Activated CD4-positive, alpha-beta T cell treated with anti-CD3 and anti-CD28 coated beads, Interleukin-2, amount 50 U/mL, for 4 hours (primary cell): ENCODE measurements at places on chromosomes 7 and 10.

GRCh38 chr10:48898426-48898825 lies 41.2 kb downstream of the LRRC18 start:
- DNase-seq: no peak

- DNase-seq: no peak
These were observed 13.8 kb upstream of the RHOBTB1 start for GRCh38 chr10:60957667-60958221.

DNA sequence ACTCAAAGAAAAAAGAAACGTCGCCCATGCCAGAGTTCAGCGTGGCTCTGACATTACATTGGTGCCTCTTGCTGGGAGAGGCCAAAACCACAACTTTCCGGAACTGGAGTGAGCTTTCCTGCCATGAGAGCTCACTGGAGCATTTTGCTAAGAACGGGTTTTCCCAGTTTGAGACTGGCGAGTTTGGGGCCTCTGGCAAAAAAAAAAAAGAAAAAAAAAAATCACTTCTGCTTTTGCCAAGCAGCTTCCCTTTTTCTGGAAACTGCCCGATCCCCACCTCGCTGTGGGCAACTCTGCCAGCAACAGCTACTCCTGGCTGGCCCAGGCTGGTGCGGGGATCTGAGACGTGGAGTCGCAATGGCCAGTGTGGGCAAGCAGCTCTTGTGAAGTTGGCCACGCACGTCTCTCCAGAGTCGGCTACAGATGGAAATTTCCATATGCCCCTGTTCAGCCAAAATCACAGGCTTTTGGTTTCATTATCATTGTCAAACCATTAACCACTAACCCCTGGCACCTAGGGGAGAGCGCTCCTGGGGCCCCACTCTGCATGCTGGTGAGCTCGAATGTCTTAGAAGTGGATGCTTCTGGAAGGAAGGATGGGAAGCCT lies 25.7 kb downstream of the PRKAG2 start:
- no peak for DNase-seq

GRCh38 chr10:75982611-75983369 lies 551.4 kb downstream of the LRMDA start:
- DNase-seq: no peak

GRCh38 chr7:107353701-107354100 lies 116.2 kb upstream of the GPR22 start:
- no peak for DNase-seq

DNA sequence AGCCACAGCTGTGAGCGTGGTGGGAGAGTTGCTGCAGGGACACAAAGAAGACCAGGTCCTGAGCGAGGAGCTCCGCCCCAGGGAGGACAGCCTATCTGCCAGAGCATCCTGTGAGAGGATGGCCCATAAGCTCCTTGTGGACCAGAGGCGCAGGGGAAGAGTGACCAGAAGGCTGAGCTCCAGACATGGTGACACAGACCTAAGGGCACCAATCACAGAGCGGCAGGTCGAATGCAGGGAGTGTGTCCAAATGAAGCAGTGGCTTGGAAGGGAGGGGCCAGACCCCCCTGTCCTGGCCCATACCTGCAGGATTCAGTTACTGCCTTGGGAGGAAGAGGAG lies 135.8 kb upstream of the TMEM72 start:
- DNase-seq: no peak

DNA sequence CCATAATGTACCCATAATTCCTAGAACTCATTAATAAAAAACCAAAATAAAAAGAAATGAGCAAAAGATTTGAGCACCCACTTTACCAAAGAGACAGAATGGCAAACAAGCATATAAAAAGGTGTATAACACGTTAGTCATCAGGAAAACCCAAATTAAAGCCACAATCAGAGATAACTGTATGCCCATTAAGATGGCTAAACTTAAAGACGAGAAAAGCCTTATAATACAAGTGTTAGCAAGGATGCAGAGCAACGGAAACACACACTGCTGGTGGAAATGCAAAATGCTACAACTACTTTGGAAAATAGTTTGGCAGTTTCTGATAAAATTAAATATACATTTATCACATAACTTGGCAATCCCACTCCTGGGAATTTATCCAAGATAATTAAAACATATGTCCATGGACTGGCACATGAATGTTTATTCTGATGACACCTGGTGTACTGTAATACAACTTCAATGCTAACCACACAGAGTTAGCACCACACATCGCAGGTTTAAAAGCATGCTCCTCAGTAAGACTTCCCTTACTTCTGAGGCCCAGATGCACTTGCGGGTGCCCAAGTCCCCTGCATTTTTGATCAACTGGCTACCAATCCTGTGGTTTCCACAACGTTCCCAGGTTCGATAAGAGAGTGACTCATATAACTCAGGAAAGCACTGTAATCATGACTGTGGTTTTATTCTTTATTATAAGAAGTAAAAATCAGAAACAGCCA lies 158.6 kb downstream of the SNX13 start:
- no peak for DNase-seq

DNA sequence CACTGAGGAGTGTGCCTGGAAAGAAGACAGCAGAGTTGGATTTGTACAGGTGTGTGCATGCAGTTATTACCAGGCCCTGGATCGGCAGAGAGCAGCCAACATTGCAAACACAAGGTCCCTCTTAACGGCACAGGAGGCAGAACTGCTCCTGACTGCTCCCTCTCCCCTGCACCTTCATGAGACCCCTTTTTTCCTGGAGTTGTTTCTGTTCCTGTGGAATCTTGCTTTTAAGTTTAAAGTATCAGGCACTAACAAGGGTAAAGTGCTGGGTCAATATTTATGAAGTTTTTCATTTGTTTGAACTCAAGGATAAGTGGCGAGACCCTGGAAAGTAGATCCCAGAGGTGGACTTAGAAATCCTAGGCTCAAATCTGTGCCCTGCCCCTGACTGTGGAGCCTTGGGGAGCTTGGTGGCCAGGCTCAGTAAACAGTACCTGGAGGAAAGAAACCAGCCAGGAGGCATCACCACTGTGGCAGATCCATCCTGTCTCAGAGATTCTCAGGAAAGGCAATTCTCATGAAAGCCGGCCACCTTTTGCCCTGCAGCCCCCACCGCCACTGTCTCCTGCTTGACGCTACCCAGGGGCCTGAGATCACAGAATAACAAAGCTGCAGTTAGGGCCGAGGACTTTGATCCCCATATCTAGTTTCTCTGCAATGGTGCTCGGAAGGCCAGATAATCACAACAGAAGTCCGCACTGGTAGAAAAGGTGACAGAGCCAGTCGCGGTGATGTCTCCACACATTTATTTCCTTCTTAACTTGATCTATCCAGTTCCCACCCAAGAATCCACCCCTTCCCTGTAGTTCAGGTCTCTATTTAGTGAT lies 36.7 kb downstream of the DDC start:
- DNase-seq: no peak

DNA sequence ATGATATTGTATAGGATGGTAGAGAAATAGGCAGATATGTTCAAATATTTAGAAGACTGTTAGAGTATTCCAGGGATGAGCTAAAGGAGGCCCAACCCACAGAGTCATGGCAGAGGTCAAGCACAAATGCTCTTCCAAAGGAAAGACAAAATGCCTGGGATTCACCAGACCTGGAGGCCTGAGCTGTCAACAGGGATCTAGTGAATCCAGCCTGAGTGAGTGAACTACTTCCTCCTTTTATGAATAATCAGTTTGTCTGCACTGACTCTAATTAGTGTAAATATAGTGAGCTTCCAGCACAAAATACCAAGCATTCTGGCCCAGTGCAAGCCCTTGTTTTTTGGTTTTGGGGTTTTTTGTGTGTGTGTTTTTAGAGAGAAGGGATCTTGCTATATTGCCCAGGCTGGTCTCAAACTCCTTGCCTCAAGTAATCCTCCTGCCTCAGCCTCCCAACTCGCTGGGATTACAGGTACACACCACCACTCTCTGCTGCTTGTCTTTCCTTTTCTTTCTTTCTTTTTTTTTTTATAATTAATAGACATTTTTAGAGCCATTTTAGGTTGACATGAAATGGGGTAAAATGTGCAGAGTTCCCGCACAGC lies 244.4 kb downstream of the SKIDA1 start:
- DNase-seq: no peak

DNA sequence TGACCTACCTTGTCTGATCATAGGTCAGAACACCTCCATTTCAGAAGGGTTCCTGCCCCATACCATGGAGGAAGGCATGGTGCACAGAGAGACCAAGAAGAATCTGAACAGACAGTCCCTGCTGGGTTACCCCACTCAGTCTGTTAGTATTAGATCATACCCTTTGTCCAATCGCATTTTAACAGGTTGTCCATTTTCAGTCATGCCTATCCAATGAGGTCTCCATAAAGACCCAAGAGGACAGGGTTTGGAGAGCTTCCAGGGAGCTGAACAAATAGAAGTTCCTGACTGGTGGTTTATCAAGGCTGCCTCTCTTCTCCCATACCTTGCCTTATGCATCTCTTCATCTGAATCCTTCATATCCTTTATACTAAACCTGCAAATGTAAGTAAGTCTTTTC lies 21.2 kb upstream of the SLC16A12 start:
- DNase-seq: no peak

DNA sequence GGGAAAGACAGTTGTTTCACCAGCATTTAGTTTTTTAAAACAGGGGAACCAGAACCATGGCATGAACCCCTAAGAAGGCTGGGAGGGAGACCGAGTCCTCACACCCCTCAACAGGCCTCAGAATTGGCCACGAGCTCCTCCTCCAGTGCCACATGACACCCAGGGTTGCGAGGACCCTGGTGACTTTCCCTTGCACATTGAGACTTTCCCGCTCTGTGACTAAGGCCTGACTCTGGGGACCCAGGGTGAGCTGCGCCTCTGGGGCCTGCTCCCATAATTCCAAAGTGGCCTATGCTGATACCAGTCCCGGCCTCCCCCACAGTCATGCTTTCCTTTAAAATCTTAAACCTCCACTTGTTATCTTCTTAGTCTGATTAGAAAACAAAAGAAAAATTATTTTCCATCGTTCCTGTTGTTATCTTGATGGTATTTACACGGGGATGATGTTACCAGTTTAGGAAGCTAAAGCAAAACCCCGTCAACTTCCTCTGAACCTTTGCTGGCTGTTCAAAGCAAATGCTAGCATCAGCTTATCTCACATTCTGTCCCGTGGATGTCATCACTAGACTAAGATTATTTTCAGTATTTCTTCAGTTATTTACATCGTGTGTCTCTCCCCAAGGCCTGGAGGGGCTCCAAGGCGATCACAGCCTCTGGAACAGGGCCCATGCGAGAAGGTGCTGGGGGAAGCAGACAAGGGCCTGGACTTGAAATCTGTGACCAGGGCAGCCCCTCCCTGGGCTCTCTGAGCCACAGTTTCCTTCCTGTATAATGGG lies 42.1 kb downstream of the FAM53B start:
- DNase-seq: peak; percentile 35

DNA sequence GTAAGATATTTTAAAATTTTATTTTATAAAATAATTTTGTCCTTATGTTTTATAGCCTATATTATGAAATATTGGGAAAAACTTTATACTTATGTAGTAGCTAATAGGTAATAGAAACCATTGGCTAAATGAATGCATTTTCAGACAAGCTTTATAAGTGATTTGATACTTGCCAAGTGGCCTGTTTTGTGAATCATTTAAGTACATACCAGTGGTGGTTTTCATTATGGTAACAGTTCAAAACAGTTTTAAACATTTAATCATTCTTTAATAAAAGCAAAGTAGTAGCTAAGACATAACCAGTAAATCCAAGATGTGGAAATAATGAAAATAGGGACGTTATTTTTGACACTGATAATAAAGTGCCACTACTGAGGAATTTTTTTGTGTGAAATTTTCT lies 182.2 kb downstream of the PHF14 start:
- DNase-seq: no peak

GRCh38 chr10:32326119-32326518 lies 20.8 kb downstream of the EPC1 start:
- DNase-seq: no peak
